ENCODE measurements at places on chromosomes 5 and 9. TPM values are rescaled to one million over a fixed set of nuclear protein-coding genes. Genes with fewer than 3 reads are reported as not detected.

- DNase-seq: no peak
These were observed 8.8 kb downstream of the FAM200C start for GRCh38 chr5:160390787-160391696.

- no peak for DNase-seq
These were observed 269.8 kb downstream of the GADD45G start for GRCh38 chr9:89874351-89875321.

GRCh38 chr5:94632024-94632423 is 13.6 kb downstream of the SLF1 start:
- no peak for DNase-seq

GRCh38 chr9:98726735-98727134 is 18.0 kb upstream of the GABBR2 start:
- DNase-seq: no peak

- DNase-seq: no peak
These were observed 548 bp downstream of the CDC14B start for GRCh38 chr9:96619124-96619465.

- no peak for DNase-seq
These were observed 218.6 kb upstream of the RASEF start for GRCh38 chr9:83281306-83282255.

DNA sequence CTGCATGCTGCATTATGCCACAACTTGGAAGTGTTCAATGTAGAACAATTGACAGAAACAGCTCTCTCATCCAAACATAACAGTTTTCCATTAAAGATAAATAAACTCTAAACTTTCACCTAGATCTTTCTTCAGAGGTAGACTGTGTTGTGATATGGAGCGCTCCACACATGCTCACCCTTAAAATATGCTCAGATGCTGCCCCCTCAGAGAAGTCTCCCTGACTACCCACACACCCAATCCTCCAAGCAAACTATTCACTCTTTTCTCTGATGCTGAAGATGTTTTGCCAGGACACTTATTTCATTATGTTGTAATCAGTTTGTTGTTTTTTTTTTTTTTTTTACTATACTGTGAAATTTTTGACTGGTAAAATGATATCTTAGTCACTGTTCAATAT is 206.6 kb upstream of the RASA1 start:
- DNase-seq: no peak

DNA sequence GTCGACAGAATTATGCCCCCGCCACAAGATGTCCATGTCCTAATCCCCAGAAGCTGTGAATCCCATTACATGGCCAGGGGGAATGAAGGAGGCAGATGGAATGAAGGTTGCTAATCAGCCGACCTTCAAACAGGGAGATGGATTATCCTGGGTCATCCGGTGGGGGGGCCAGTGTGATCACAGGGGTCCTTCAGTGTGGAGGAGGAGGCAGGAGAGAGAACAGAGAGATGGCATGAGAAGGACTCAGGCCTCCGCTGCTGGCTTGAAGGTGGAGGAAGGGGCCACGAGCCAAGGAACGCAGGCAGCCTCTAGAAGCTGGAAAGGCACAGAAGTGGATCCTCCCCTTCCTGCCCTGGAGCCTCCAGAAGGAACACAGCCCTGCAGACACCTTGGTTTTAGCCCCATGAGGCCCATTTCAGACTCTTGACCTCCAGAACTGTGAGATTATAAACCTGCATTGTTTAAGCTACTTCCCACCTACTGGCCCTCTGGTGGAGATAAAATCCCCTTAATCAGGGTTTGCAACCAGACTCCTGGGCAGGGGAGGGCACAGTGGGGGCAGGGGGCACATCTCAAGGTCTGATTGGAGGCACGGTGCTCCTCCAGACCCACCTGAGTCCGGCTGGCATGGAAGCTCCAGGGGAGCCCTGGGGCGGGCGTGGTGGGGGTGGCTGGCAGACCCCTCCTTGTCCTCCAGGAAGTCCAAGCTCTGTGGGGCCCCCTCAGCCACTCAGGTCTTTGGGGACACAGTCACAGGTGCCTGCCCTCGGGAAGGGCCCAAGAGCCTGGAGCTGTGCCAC is 13.8 kb downstream of the PTGES2 start:
- DNase-seq: peak; percentile 53

DNA sequence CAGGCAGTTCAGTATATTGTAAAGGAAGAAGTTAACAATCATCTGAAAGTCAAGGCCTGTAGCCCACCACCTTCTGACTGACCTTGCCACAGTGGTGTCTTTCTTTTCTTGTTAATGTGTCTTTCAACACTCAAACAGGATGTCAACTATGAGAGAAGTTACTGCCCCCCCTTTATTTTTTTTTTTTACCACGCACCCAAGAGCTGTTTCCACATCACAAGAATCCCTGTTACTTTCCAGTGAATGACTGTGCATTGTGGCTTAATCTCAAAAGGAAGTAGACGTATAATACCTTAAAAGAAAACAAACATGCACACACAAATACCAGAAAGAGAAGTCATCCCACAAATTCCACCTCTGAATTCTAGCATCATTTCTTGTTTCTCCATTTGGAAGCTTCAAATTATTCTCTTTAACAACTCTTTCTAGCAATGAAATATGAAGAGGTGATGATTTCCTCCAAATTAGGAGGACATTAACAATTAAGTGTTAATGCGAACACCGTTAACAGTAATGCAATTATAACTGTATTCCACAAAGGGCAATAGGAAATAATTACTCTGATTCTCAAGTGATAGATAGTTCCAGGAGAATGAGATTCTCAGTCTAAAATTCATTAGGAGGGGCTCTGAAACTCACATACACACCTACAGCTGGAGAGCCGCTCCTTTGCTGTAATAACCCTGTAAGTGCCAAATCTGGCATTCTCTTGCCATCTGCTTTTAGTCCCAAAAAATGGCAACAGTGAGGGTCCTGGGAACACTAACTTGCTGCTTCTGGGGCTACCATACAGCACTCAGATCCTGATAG is 201.0 kb downstream of the EFNA5 start:
- DNase-seq: no peak

DNA sequence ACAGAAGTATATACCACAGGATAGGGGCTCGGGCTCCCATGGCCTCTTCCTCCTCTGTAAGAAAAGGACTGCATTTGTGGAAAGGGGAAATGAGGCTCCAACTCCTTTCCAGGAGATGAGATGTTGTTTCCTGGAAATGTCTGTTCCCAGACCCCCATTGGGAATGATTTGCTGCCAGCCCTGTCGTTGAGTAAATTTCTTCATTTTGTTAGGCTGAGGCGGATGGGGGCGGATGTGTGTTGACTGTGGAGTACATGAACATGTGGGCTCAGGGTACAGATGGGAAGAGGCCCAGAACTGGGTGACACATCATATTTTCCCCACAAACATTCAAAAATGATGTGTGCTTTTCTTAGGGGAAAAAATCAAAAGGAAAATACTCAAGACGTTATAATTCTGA is 28.8 kb upstream of the TNFAIP8 start:
- no peak for DNase-seq

DNA sequence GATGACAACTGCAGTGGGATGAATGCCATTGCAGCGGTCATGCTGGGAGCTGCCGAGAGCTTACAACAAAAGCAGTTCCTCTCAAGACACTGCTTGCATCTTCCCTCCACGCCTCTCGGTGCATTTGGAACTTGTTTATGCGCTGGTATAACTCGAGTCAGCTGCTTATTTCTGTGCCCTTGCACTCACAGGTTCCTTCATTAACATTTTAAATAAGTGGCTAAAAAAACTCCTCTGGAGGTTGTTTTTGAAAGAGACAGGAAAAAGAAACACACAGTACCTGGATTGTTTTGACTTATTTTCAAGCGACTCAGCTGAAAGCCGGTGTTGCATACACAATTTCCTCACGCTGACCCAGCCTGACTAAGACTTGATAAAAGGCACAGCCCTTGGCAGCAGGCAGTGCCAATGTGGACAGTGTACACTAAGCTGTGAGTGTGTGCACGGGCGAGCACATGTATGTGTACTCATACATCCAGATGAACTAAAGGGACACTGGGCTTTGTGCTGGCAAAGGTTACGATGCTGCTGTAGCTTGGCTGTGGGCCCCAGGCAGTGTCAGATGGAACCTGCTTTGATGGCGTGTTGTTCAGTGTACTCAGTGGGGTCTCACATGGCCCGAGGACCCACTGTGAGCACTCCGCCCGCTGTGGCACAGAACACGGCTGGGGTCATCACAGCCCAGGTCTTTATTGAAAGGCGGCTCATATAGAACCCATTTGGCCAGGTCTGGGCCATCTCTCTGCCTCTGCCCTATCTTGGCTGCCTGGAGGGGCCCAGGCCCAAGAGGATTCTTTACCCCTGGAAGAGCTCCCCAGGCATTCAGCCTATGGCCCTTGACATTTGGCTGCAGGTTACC is 92.3 kb downstream of the ANKRD33B start:
- no peak for DNase-seq

DNA sequence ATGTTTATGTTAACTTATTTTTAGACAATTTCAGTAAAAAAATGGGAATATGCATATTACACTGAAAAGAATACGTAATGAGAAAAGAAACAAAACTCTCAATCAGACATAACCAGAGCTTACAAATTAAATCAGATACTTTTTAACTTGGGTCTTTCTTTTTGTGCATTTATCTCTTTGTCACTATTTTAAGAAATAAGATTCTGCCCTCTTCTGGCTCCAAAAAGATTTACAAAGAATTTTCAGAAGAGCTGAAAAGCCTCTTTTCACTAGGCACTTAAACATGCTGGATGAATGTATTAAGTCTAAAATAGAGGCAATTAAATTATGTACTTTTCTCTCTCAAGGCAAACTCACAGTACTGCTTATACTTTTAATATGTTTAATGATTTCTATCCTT is 55.5 kb downstream of the CEP120 start:
- DNase-seq: no peak

DNA sequence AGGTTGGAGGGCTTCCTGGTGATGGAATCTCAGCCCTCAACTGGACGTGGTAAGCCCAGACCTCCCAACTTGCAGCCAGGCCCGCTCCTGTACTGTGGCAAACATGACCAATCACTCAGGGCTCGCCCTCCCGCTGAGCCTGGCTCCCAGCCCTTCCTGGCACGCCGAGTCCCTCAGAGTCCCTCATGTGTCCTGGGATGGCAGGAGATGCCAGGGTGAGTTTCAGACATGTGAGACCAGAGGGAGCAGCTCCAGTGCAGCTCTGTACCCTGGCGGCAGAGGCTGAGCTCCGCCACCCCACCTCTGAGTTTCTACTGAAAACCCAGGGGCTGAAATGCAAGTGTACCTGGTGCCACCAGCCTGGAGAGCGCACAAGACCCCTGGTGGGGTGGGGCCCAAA is 42.0 kb upstream of the RXRA start:
- peak; percentile 76 for DNase-seq

DNA sequence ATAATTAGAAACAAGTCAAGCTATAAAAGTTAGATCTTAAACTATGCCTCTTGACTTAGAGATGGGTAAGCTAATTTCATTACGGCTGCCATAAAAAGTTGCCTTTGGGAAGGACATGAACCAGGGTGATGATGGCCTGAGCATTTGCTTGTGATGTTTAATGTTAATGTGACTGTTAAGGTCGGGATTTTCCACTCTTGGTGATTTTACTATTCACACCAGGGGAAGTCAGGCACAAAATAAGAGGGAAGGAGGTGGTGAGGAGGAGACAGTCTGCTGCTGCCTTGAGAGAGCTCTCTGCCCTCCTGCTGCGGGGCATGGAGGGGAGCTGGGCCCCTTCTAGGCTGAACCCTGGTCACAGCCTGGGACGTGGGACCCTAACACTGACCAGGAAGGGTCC is 34.4 kb downstream of the AHRR start:
- DNase-seq: no peak

- peak; percentile 24 for DNase-seq
These were observed 76.2 kb upstream of the ALDH1B1 start for GRCh38 chr9:38316166-38316780.

GRCh38 chr5:158162026-158162425 is 303.1 kb upstream of the CLINT1 start:
- DNase-seq: no peak

GRCh38 chr5:138389332-138389731 is 36.8 kb downstream of the KDM3B start:
- no peak for DNase-seq

DNA sequence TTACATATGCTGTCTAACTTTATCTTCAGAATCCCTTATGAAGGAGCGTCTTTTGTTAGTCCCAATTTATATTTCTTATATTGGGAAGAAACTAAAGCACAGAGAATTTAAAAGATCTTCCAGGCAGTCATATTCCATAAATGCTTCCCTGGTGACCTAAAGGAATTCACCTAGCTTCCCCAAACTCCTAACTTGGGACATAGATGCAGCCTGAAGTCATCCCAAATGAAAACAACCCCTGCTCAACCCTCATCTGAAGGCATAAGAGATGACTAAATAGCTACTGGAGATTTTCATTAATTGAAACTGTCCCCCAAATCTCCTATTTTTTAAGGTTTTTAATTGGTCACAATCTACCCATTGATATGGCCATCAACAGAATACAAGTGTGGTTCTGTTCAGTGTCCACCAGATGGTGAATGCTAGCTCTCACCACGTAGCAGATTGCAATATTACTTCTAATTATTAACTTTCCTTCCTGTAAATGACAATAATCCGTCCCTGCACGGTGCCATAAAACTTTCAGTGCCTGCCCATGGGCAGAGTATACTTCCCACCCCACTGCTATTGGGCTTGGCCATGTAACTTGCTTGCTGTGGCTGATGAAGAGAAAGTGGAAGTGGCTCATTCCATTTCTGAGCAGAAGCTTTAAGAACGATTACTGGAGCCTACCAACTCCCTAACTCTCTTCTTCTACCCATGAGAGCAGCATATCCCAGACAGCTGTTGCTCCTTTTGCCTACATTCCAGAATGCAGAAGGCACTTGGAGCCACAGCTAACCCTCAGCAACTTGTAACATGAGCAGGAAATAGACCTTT is 18.7 kb downstream of the PRUNE2 start:
- DNase-seq: no peak

DNA sequence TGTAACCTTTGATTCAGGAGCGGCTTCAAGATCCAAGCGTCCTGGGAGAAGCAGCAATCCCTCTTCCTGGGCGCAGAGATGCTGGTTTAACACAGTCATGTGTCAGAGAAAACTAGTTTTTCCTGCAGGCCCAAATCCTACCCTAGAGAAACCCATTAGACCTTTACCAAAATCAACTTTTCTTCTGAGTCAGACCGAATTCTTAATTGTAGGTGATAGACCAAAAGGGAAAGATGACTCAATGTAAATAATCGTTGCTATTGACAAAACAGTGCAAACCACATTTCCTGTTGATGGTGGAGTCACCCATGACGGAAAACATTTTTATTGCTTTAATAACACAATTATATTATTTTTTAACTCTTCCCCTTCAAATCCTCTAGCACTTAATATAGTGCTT is 40.1 kb downstream of the SLC1A1 start:
- no peak for DNase-seq

TAF11L10 gene
- total RNA-seq: not detected

TARS1 gene
- 66.3 TPM for total RNA-seq

IL3 gene
- not detected for total RNA-seq

TMC1 gene
- 2.6 TPM for total RNA-seq

ADAMTS16 gene
- 0.08 TPM for total RNA-seq

ARL10 gene
- total RNA-seq: 3.1 TPM

ITGA2 gene
- 0.36 TPM for total RNA-seq

CAMSAP1 gene
- 38.0 TPM for total RNA-seq

ACER2 gene
- total RNA-seq: 1.3 TPM

MRPS27 gene
- 55.5 TPM for total RNA-seq

SLC24A2 gene
- 0.02 TPM for total RNA-seq

All from psoas muscle (tissue), 8 donors.